Neural progenitor cell (in vitro differentiated cells): ENCODE measurements at places on chromosomes 12 and 14. TPM values are rescaled to one million over a fixed set of nuclear protein-coding genes. Genes with fewer than 3 reads are reported as not detected.

DNA sequence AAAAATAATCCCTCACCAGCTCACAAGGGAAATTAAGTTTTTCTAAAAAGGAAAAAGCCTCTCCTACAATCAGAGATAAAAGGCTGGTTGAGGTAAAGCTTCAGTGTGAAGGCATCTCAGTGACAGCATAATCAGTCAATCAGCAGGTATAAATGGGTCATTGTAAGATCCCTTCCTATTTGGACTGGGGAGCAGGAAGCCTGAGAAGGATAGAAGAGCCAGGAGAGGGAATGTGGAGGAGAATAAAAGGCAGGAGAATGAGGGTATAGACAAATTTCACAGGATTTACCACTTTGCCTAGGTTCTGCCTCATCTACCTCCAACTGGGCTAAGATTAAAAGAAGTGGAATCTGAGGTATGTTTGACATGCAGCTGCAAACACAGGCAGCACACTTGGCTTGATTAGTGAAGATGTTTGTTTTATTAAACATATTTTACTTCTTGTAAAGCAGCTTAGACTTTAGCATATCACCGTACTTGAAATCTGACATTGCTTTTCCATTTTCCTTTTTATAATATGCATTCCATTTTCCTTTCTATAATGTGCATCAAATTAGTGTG, 479.1 kb upstream of the USP15 start:
- H3K27me3 ChIP-seq = peaks cover 11% of the 10 kb centered on the region
- H3K27ac ChIP-seq = peak overlapping the region; percentile 75
- peak; percentile 51 for DNase-seq
- H3K4me1 ChIP-seq = peaks cover 20% of the 10 kb centered on the region

- H3K36me3 ChIP-seq = no peaks in the 10 kb centered on the region
- DNase-seq = no peak
- H3K4me1 ChIP-seq = no peaks in the 10 kb centered on the region
- H3K27ac ChIP-seq = no peak overlapping the region
- H3K4me3 ChIP-seq = no peak overlapping the region
Measured at GRCh38 chr12:102487226-102487625, 6.9 kb upstream of the IGF1 start.

Gene MYF6
- 0.43 and 0.97 TPM in 2 replicates for total RNA-seq

GRCh38 chr14:103801459-103801858, 45.9 kb downstream of the PPP1R13B start:
- H3K36me3 ChIP-seq = no peaks in the 10 kb centered on the region
- H3K27ac ChIP-seq = no peak overlapping the region
- H3K4me1 ChIP-seq = no peaks in the 10 kb centered on the region
- no peaks in the 10 kb centered on the region for H3K27me3 ChIP-seq

Gene NRL
- total RNA-seq = 0.54 and 1.9 TPM in 2 replicates

DNA sequence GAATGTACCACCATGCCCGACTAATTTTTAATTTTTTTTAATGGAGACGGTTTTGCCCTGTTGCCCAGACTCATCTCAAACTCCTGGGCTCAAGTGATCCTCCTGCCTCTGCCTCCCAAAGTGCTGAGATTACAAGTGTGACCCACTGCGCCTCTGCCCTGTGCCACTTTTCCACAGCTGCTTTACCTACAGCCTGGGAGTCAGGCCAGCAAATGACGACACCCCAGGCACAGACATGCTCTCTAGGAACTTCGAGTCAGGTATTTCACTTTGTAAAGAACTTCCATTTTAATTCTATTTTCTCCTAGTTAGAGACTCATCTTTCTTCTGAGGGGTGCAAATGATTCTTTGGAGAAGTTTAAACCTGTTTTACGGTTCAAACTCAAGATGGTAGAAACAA, 89.0 kb downstream of the ETV6 start:
- H3K4me1 ChIP-seq = peaks cover 9% of the 10 kb centered on the region
- H3K27me3 ChIP-seq = no peaks in the 10 kb centered on the region
- no peak overlapping the region for H3K4me3 ChIP-seq
- DNase-seq = no peak
- H3K27ac ChIP-seq = no peak overlapping the region

Gene TMTC1
- 16.1 and 19.3 TPM in 2 replicates for total RNA-seq

Gene TEX22
- total RNA-seq = 0.84 TPM in 1 of 2 replicates, not detected in the other

Gene VASH1
- total RNA-seq = 10.3 and 20.1 TPM in 2 replicates

Gene EFS
- total RNA-seq = 21.7 and 74.3 TPM in 2 replicates

Gene SERPINA10
- not detected in 2 replicates for total RNA-seq
